ENCODE measurements at places on chromosomes 13 and 19. TPM values are rescaled to one million over a fixed set of nuclear protein-coding genes. Genes with fewer than 3 reads are reported as not detected.

DNA sequence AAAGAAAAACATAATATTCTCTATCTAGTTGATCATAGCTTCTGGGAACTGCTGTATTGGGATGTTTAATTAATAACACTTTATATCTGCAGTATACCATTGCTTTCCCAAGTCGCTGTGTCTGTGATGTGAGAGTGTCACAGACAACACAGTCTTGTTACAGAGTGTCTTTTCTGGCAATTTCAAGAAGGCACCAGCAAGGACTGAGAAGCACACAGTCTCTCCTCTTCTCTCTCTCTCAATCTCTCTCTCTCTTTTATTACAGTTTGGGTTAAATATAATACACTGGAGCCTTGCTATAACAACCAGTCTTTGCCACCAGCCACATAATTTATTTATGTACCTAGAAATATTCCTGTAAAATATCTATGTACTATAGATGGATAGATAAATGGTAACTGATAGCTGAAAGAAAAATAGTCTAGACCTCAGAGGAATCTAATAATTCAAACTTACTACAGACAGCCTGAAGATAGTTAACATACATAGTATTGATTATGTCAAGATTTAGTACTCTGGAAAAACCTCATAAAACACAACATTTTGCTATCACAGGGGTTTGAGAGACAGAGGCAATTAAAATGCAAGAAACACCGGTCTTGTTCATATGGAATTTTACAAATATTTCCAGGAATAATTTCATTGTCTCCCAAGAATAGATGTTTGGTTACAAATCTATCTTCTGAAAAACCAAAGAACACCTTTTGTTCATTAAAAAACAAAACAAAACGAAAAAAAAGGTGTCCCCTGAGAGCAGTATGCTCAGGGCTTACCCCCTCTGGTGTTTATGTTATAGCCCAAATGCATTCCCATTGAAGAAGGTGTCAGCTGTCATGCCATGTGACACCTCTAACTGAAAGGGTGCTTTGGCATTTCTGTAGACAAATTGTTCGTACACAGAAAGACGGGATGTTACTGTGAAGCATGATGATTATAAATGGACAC is 507.8 kb downstream of the TBC1D4 start:
- no peak for DNase-seq

- DNase-seq, result no peak
Measured at GRCh38 chr19:2587001-2587719, 111.2 kb downstream of the GADD45B start.

DNA sequence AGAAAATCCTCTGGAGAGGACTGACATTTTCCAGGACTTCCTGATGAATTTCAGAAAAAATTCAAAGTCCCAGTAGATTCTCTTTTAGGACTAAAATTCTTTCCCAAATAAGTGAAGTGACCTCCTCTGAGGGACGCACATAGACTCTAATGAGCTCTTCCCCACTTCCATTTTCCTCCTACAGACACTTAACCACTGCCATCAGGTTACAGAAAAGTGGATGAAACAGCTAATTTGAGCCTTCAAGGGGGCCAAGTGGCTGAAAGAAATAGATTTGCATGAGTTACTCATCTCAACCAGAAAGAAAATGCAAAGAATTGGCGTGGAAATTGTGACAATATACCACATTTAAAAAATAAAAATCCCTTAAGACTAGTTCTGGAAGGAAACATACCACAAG is 185.3 kb upstream of the EDNRB start:
- DNase-seq, result no peak

DNA sequence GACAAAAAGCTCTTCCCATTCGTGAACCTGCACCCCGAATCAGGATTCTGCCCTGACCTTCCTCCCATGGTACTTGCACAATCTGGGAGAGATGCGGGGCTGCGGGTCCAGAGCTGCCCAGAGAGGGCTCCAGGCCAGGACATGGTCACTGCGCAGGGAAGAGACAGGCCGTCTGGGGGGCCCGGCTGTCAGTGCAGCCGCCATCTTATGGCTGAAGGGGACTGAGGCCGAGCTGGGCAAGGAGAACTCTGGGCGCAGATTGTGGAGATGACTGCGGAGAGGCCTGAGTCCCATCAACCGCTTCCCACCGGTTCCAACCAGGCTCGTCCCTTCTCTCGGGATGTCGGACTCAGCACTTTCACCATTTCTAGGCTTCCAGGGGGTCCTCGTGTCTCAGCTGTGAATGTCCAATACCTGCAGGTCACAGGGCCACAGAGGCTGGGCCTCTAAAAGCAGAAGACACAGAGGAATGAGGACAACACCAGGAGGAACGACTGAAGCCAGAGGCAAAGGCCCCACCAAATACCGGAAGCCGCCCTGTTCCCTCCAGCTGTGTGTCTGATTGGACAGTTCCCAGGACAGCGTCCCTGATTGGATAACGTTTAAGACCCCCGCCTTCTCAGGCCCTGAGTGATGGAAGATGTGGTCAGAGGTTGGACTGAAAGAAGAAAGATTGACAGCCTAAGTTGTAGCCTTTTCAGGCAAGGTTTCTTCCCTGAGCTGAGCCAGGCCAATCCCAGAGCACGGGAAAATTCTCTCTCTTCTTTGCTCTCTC is 117.1 kb upstream of the ZNF91 start:
- no peak for DNase-seq

GRCh38 chr19:7857727-7858108 is 16.5 kb downstream of the PRR36 start:
- DNase-seq, result no peak

- DNase-seq, result no peak
Measured at GRCh38 chr13:50594276-50595051, 249.0 kb downstream of the DLEU7 start.

GRCh38 chr13:74061926-74062595 is 72.1 kb downstream of the KLF12 start:
- no peak for DNase-seq

DNA sequence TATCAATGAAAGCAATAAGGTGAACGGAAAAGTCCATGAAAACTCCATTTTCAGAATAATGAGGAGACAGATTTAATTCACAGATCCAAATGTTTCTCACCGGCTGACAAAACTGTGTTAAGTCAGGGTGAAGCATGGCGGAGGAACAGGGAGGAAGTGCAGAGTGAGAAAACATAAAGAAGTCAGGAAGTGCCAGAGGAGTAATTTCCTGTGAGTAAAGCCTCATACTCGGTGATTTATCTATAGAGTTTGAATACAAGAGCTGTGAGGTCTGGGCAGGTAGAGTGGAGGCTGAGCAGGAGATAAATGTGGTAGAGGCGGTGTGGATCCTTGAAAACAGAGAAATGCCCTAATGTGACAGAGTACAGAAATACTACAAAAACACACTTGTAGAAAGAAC is 11.4 kb downstream of the CARD8 start:
- DNase-seq, result no peak

URI1 gene
- total RNA-seq, result 39.8 TPM

All from vagina (tissue), 2 donors.